EL (cell line): ENCODE measurements at places on chromosomes 2 and 18.

GRCh38 chr2:230674966-230675672 lies 37.5 kb upstream of the CAB39 start:
- DNase-seq: no peak

DNA sequence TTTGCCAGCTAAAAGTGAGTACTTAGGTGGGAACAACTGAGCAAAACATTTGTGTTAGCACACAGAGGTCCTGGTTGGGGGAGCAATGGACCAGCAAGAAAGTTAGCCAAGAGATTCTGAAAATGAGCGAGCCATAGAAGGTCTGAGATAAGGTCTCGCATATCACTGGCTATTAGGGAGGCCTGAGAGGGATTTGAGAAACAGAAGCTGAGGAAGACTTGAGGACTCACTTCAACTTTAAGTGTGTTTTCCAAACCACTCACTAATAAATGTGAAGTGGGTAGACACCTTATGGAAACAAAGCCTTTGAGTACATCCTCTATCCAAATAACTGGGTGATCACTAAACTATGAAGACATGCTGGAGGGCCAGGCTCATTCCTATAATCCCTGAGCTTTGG lies 958.5 kb downstream of the DPP10 start:
- DNase-seq: no peak

GRCh38 chr18:32542221-32542798 lies 71.6 kb upstream of the GAREM1 start:
- no peak for DNase-seq

DNA sequence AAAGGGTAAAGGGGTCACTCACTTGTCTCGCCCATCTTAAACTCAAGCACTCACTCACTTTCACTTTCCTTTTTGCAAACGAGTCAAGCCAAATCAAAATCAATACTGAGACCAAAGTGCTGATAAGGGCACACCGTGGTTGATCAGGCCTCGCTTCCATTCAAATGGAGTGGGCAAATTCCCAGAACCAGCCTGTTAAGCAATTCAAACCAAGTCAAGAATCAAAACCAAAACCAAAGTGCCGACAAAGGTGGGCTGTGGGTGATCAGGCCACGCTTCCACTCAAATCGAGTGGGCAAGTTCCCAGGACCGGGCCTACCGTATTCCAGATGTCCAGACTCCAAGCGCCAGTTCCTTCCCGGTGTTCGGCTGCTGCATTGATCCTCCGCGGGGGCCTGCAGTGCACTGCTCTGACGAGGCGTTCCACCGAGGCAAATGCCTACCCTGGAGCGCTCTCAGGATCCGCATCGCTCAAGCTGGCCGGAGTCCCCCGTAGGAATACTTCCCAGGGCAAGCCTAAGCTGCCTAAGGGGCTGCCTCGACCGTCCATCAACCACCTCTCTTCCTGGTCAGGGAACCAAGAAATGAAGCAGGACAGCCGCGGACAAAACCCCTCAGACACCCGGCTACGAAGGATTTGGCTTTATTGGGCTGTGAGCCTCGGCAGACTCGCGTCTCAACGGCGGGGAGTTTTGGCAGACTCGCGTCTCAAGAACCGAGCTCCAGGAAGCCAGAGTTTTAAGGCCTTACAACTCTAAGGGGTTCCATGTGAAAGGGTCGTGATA lies 89.9 kb upstream of the SLC1A4 start:
- DNase-seq: no peak
